NCI-H1417 treated with DMSO at 0.1 percent for 48 hours (cell line): ENCODE measurements at places on chromosomes 12 and 14.

GRCh38 chr12:19332196-19332595 is 107.1 kb upstream of the AEBP2 start:
- DNase-seq = no peak

GRCh38 chr14:63076488-63076887 is 31.2 kb upstream of the KCNH5 start:
- no peak for DNase-seq

GRCh38 chr12:104910196-104910840 is 47.8 kb downstream of the SLC41A2 start:
- DNase-seq = no peak

DNA sequence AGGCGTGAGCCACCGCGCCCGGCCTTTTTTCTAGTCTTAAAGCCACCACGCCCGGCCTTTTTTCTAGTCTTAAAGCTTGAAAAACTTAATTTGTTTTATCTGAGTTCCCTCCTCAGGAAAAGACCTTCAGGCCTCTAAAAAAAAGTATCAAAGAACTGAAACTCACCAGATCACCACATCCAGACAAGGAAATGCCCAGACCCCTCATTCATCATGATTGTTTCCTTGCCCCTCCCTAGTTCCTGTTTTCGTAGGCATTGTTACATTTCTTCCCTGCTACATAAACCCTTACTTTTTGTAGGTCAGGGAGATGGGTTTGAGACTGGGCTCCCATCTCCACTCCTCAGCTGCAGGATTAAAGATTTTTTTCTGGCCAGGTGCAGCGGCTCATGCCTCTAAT is 21.1 kb upstream of the VWF start:
- DNase-seq = no peak

GRCh38 chr12:25248137-25248536 is 2.6 kb downstream of the KRAS start:
- no peak for DNase-seq

GRCh38 chr12:106239951-106240335 is 7.9 kb downstream of the CKAP4 start:
- DNase-seq = no peak

DNA sequence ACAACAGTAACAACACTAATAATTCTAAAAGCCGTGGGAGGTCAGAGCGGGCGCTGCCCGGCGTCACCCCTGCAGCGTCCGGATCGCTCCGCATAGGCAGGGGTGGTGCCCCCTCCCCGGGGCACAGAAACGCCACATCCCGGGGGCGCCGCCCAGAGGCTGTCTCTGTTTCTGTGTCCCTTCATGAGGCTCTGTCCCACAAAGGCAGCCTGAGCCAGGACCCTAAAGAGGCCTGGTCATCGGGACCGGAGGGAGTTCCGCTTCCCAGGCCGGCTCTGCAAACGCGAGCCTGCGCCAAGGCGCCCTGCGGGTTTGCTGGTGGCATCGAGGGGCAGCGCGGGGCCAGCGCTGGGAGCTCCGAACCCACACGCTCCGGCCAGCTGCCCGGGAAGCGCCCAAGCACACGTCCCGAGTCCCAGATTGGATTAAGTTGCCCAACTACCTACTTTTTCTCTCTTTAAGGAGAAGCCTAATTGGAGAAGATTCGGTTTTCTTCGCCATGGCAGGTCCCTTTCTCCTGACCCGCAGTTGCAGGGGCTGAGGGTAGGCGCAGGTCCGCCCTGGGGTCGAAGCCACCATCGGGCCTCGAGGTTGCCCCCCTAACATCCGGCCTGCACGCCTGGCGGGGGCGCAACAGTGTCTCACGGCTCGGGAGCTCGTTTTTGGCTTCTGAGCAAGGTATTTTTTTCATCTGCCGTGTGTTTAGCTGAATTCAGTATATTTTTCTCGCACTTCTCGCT is 421.7 kb downstream of the VRK1 start:
- no peak for DNase-seq

GRCh38 chr12:34304001-34304400 is 281.7 kb downstream of the ALG10 start:
- DNase-seq = no peak

DNA sequence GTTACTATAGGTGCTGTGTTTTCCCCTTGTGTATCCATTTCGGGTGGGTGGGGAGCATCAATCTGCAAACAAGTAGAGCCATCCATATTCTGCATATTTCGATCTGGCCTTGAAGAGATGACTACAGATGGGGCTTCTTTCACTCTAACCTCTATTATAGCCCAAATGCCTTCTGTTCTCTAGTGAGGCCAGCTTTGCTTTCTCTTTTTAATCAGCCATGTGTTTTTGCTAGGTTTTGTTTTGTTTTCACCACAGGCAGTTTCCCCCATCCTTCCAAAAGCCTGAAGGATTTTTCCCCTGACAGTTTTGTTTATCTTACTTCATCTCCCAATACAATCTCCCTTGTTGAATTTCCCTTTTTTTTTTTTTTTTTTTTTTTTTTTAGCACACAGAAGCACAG is 224.1 kb downstream of the BTG1 start:
- DNase-seq = no peak

GRCh38 chr12:69949311-69950002 is 124.4 kb downstream of the MYRFL start:
- no peak for DNase-seq

- DNase-seq = no peak
Measured at GRCh38 chr12:122197612-122197966, 5.9 kb upstream of the B3GNT4 start.

DNA sequence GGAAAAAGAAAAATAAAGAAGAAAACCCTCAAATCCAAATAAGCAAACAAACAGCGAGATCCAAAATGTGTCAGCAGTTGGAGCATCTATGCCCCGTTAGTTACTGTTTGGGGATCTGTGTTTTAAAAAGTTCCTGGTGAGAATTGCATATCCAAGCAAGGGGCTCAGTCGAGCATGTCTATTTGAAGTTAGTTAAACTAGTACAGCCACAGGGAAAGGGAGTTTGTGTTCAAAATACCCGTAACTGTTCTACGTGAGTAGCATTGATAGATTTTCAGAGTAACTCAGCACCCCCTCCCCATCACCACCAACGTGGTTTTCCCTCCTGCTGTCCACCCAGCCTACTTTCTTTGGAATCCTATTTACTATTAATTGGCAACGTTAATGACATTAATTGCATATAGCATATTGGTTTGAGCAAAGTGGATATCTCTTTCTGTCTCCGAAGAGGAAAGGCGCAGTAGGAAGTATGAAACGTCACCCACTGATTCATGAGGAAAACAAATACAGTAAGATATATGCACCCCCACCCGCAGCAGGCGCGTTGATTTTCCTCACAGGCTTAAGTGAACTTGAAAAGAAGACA is 1.5 kb downstream of the NPAS3 start:
- DNase-seq = peak; percentile 40

- DNase-seq = no peak
Measured at GRCh38 chr12:29041621-29042020, 107.5 kb upstream of the FAR2 start.

DNA sequence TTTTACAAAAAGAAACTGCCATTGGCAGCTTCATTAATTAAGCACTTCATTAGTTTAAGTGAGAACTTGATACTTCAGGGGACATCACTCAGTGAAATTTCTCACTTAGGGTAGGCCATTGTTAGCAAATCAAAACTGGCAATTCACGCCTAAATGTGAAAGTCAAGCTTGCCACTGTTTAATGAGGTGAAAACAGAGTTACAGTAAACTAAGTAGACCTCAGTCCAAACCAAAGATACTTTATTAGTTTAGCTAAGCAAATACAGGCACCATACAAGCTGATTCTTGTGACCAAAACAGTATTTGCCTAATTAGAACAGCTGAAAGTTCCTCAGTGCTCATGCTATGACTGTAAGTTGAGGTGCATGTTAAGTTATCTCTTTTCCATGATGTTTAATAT is 176.5 kb upstream of the CPNE8 start:
- DNase-seq = no peak

- DNase-seq = peak; percentile 49
Measured at GRCh38 chr12:57213058-57213715, 3.4 kb upstream of the NXPH4 start.

- DNase-seq = no peak
Measured at GRCh38 chr12:98402091-98402490, 113.3 kb upstream of the TMPO start.

- no peak for DNase-seq
Measured at GRCh38 chr14:36014236-36014635, 162.3 kb downstream of the PTCSC3 start.

DNA sequence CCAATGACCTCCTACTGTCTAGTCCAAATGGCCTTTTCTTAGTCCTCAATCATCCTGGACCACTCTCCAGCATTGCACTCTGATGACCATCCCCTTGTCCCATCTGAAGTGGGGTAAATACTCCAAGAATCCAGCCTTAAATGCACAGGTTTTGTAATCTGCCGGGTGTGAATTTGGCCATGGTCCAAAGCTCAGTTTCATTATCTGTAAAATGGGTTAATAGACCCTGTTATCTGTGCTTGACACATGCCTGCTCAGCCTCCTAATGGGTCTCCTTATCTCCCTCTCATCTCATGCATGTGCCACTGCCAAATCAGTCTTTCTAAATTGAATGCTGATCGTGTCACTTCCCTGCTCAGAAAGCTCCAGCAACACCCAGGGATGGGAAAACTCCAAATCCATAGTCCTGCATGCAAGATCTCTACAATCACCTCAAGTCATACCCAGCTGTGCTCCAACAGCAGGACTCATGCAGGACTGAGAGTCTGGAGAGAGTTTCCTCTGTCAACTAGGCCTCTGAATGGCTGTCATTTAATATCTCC is 22.3 kb downstream of the LGR5 start:
- DNase-seq = no peak

DNA sequence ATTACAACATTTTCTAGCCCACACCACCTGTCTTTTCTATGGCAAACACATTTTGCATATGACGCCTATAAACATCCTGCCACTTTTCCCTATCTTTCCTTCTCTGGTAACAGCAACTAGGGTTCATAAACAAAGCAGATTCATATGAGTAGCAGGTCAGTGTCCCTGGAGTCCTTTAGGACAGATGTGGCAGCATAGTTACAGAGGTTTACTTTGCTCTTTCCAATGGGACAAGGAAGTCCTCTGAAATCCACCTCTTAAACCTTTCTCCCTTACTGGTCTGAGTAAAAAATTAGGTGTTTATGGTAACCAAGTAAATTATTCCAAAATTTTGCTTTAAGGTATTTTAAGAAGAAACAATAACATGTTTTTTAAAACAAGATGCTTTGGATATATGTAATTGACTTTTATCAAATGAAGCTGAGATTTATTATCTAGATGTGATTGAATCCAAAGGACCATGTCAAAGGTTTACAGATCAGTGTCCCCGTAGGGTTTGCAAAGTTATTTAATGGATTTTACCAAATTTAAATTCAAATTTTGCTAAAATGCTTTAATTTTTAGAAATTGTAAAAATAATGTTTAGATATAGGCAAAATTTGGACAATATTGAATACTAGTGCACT is 79.2 kb upstream of the PAWR start:
- no peak for DNase-seq

GRCh38 chr14:103707329-103708263 is 7.7 kb downstream of the XRCC3 start:
- no peak for DNase-seq

GRCh38 chr14:104753528-104754212 is 723 bp downstream of the SIVA1 start:
- no peak for DNase-seq

DNA sequence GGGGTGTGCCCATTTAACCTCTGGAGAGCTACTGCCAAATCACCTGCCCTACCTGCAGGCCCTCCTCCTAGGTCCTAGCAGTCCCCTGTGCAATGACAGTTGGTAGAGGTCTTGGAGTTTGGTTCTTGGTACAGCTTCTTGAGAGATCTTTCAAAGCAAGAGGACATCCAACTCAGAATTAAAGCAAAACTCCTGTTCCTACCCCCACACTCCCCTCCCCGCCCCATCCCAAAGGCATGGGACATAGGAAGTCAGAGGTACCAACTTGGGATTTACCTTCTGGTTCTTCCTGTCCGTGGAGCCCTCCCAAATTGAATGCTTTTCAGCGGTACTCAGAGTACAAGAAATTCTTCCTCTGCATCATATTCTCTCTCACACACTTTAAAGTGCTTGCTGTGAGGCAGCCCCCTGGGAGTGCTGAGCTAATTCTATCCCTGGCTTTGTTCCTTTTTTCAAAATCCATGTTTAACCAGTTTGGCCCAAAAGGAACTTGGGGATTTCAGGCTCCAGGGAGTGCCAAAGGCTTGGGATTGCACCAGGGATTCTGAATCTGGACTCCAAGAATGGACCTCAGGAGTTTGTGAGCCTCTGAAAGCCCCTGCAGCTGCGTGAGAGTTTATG is 40.8 kb downstream of the GALNT16 start:
- DNase-seq = no peak

GRCh38 chr12:109595321-109595902 is 21.8 kb downstream of the MVK start:
- no peak for DNase-seq

GRCh38 chr12:94203181-94203546 is 54.8 kb downstream of the PLXNC1 start:
- no peak for DNase-seq

DNA sequence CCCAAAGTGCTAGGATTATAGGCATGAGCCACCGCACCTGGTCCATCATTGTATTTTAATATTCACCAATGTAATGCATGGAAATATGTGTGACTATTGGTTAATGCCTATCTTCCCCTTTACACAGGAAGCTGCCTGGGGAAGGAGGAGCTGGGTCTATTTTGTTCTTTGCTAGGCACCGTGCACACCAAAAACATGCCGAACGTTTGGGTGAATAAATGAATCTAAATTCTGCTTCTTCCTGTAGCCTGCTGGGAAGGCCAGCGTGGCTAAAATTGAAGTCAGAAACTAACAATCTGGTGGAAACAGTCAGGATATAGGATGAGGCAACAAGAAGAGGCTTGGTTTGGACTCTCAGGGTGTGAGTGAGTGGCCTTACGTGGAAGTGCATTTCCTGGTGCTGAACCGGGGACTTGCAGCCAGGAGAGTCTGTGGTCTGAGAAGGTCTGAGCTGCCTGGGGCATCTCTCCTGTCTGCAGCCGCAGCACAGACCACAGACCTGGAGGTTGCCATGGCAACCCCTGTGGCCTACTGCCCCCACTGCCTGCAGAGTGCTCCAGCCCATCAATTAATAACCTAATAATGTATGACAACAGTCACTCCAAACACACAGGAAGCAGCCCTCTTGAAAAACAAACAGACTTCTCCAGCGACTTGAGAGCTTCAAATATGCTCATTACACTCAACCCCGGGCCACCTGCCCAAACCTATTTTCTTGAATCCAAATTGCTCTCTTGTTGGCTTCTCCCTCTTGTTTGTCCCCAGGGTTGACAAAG is 5.5 kb upstream of the GPR68 start:
- peak; percentile 99 for DNase-seq

- DNase-seq = no peak
Measured at GRCh38 chr12:83843541-83843940, 1069.1 kb downstream of the SLC6A15 start.

DNA sequence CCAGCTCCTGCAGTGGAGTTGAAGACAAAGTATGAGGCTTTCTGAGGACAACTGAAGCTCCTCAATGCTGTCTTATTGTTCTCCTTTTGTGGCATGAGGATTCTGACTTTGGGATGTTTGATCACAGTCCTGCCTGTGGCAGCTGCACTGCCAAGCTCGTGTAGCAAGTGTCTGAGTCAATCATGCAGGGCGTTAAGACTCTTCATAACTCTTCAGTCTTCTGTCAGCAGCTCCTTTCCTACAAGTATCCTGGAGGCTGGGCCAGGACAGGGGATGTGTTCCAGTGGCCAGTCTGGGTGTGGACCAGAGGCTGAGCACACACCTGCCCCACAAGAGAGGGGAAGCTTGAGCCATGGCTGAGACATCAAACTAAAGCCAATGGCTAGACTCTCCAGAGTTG is 94.3 kb downstream of the PELI2 start:
- DNase-seq = no peak

- no peak for DNase-seq
Measured at GRCh38 chr12:27359578-27360340, 27.1 kb downstream of the BMAL2 start.

GRCh38 chr12:56596815-56597214 is 33.3 kb downstream of the BAZ2A start:
- no peak for DNase-seq
